ENCODE measurements at places on chromosomes 11 and 22. TPM values are rescaled to one million over a fixed set of nuclear protein-coding genes. Genes with fewer than 3 reads are reported as not detected.

DNA sequence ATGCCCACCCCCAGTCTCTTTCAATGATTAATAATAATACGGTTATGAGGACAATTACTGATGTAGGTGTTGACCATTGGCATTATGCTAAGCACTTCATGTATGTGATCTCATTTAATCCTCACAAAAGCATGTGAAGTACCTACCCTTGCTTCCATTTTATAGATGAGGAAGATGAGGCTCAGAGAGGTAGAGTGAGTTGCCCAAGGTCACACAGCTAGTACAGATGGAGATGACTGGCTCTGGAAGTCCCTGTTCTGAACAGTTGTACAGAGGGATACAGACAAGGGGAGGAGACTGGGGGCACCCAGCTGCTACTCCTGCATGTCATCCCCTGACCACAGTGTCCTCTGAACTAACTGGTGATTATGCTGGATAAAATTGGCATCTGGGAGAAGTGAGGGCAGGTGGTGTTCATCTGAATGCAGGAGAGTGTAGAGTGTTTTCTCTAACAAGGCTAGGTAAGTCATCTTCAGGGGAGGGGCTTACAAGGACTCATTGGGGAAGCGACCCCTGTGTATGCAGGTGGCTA is 43.2 kb downstream of the KIAA1671 start:
- no peak for DNase-seq

DNA sequence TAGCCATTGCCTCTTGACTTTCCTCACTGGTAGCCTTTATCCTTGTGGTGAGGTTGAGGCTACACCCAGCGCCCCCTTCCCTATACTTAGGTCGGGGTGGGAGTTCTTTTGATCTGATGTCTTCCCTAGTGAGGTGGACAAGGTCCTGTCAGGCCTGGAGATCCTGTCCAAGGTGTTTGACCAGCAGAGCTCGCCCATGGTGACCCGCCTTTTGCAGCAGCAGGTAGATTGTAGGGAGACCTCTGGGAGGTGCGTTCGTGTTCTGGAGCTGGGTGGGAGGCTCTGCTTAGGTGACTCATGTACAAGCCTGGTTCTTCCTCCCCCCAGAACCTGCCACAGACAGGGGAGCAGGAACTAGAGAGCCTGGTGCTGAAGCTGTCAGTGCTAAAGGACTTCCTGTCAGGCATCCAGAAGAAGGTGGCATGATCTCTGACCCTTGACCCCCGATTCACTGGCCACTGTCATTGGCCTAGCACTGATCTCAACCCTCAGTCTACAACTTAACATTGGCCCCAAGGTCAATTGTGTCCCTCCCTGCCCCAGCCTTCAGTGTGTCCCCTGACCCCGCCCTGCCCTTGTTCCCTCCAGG is 4.9 kb downstream of the INPPL1 start:
- DNase-seq: no peak

GRCh38 chr11:109432105-109432504 is 10.1 kb downstream of the C11orf87 start:
- DNase-seq: no peak

The CD248 gene
- 0.36 TPM for total RNA-seq

The PHLDB1 gene
- 4.9 TPM for total RNA-seq

Measured in naive thymus-derived CD4-positive, alpha-beta T cell (primary cell).